ENCODE measurements at places on chromosomes 16 and 17. TPM values are rescaled to one million over a fixed set of nuclear protein-coding genes. Genes with fewer than 3 reads are reported as not detected.

Gene SP6
- 6.3 TPM for polyA plus RNA-seq

Gene BMERB1
- 41.4 TPM for polyA plus RNA-seq

Gene SULT1A2
- polyA plus RNA-seq, result 2.9 TPM

Gene WNT9B
- 0.11 TPM for polyA plus RNA-seq

Gene PARD6A
- polyA plus RNA-seq, result 1.3 TPM

Gene RHBDL3
- 1.8 TPM for polyA plus RNA-seq

Measured in right lung (tissue), 10 donors.